OCI-LY7 (cell line): ENCODE measurements at places on chromosomes 5 and 9.

- no peak for DNase-seq
Observed at GRCh38 chr5:150116667-150117400, 30.5 kb upstream of the CSF1R start.

GRCh38 chr5:149337736-149338135, 7.6 kb upstream of the GRPEL2 start:
- no peak for DNase-seq

DNA sequence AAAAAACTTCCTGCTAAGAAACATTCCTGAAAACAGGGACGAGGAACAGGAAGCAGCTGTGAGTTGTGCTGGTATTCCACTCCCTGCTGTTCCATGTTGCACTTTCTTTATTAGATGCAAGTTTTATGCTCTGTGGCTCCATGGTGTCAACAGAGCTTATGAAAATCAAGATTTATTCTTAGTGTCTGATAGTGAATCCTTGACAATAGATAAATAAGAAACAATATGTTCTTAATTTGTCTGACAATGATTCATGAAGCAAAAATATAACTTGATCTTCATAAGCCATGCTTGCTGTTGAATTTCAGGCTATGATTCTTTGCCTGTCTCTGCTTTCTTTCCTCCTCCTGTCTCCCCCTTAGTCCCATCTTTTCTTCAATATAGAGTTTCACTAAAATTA, 119.6 kb downstream of the DROSHA start:
- DNase-seq, result no peak

GRCh38 chr9:84261070-84261746, 79.3 kb downstream of the SLC28A3 start:
- DNase-seq, result peak; percentile 62

- DNase-seq, result no peak
Observed at GRCh38 chr5:114255260-114255659, 106.6 kb upstream of the KCNN2 start.

GRCh38 chr9:2413160-2413805, 208.3 kb upstream of the VLDLR start:
- no peak for DNase-seq

- peak; percentile 39 for DNase-seq
Observed at GRCh38 chr5:74394916-74395880, 245.3 kb downstream of the ENC1 start.

- no peak for DNase-seq
Observed at GRCh38 chr5:136701191-136701590, 335.8 kb upstream of the TRPC7 start.

DNA sequence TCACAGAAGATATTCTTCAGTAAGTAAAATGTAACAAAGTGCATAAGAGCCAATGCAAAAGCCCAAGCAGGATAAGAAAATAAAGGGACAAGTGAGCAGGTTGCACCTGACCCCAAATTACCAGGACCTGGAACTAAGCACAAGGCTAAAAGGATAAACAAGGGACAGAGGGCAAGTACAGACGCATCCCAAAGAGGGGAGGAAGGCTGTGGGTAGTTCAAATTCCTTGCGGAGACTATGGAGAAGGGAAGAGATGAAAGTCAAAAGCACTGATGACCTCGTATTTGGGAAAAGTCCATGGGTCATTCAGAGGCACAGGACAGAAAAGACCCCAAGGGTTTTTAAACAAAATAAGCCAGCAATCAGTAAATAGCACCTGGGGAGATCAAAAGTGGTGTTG, 11.8 kb downstream of the ELAVL2 start:
- no peak for DNase-seq
